ENCODE measurements at places on chromosomes 13 and 19. TPM values are rescaled to one million over a fixed set of nuclear protein-coding genes. Genes with fewer than 3 reads are reported as not detected.

APOC4 gene
- total RNA-seq, result not detected

SPACA4 gene
- not detected for total RNA-seq

SHC2 gene
- 16.8 TPM for total RNA-seq

PSPN gene
- 1.9 TPM for total RNA-seq

CGB5 gene
- not detected for total RNA-seq

NCCRP1 gene
- not detected for total RNA-seq

ADAMTS10 gene
- 18.5 TPM for total RNA-seq

EMP3 gene
- total RNA-seq, result 320 TPM

PEAK3 gene
- 1.0 TPM for total RNA-seq

LPAR2 gene
- 16.1 TPM for total RNA-seq

GRCh38 chr13:74683411-74683810 is 549.2 kb upstream of the KLF12 start:
- no peaks in the 10 kb centered on the region for H3K27me3 ChIP-seq
- H3K4me3 ChIP-seq, result no peak overlapping the region
- no peak overlapping the region for H3K27ac ChIP-seq
- DNase-seq, result no peak
- no peaks in the 10 kb centered on the region for H3K36me3 ChIP-seq
- H3K4me1 ChIP-seq, result no peaks in the 10 kb centered on the region

- no peaks in the 10 kb centered on the region for H3K4me1 ChIP-seq
- H3K27me3 ChIP-seq, result peaks cover 8% of the 10 kb centered on the region
- H3K36me3 ChIP-seq, result no peaks in the 10 kb centered on the region
- no peak overlapping the region for H3K4me3 ChIP-seq
- DNase-seq, result no peak
Observed at GRCh38 chr13:43122791-43123190, 99.4 kb downstream of the DNAJC15 start.

- no peak overlapping the region for H3K4me3 ChIP-seq
- H3K27me3 ChIP-seq, result no peaks in the 10 kb centered on the region
- no peaks in the 10 kb centered on the region for H3K36me3 ChIP-seq
Observed at GRCh38 chr19:4542896-4543841, 3.3 kb upstream of the LRG1 start.

DNA sequence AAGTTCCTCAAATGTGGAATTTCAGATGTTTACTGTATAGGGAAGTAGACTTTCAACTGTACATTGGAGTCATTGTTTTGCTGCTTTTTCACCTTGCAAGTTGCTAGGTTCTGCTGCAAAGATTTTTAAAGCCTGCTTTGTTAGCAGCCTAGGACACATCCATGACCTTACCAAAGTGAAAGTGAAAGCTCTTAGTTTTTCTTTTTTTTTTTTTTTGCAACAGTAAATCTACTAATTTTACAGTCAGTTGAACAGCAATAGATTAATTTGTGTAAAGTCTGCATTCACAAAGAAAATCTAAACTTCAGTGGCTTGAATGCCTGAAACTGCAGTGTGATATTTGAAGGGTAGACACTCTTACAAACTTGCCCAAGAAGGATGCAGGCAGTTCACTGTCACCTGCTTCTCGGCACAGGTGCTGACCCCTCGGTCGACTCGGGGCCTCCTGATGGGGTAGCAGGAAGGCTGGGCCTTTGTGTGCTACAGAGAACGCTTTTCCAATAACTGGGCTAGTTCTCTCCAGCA is 5.0 kb upstream of the MTIF3 start:
- H3K4me1 ChIP-seq, result no peaks in the 10 kb centered on the region
- H3K4me3 ChIP-seq, result no peak overlapping the region
- no peak for DNase-seq
- H3K27ac ChIP-seq, result no peak overlapping the region

DNA sequence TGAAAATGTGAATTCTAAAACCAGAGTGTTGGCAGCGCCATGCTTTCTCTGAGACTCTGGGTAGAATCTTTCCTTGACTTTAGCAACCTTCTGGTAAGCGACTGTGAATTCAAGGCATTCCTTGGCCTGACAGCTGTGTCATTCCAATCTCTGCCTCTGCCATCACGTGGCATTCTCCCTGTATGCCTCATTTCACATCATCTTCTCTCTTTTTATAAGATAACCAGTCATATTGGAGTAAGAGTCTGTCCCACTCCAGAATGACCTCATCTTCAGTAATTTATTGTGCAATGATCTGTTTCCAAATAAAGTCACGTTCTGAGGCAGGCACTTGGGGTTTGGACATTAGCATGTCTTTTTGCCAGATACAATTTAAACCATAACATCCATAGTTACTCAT is 103.4 kb upstream of the POSTN start:
- H3K36me3 ChIP-seq, result no peaks in the 10 kb centered on the region
- H3K4me1 ChIP-seq, result no peaks in the 10 kb centered on the region
- peak overlapping the region; percentile 2 for H3K27ac ChIP-seq
- no peaks in the 10 kb centered on the region for H3K27me3 ChIP-seq
- DNase-seq, result no peak

DNA sequence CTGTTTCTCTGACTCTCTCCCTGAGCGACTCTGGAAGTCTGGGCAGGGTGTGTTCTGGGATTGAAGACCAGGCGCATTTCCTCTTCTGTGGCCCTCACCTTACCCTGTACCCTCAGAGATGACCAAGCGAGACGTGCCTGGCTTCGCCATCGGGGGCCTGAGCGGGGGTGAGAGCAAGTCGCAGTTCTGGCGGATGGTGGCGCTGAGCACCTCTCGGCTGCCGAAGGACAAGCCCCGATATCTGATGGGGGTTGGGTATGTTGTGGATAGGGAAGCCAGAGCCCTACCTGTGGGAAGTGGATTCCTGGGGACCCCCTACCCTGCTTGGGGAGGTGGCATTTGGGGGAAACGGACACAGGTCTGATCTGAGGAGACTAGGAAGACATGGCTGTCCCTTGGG is 5.8 kb upstream of the DNM2 start:
- no peaks in the 10 kb centered on the region for H3K27me3 ChIP-seq
- H3K4me3 ChIP-seq, result no peak overlapping the region
- peaks cover 4% of the 10 kb centered on the region for H3K4me1 ChIP-seq
- no peak for DNase-seq
- H3K27ac ChIP-seq, result no peak overlapping the region
- no peaks in the 10 kb centered on the region for H3K36me3 ChIP-seq

- H3K36me3 ChIP-seq, result no peaks in the 10 kb centered on the region
- DNase-seq, result no peak
Observed at GRCh38 chr13:76472916-76473315, 413.3 kb downstream of the KCTD12 start.

DNA sequence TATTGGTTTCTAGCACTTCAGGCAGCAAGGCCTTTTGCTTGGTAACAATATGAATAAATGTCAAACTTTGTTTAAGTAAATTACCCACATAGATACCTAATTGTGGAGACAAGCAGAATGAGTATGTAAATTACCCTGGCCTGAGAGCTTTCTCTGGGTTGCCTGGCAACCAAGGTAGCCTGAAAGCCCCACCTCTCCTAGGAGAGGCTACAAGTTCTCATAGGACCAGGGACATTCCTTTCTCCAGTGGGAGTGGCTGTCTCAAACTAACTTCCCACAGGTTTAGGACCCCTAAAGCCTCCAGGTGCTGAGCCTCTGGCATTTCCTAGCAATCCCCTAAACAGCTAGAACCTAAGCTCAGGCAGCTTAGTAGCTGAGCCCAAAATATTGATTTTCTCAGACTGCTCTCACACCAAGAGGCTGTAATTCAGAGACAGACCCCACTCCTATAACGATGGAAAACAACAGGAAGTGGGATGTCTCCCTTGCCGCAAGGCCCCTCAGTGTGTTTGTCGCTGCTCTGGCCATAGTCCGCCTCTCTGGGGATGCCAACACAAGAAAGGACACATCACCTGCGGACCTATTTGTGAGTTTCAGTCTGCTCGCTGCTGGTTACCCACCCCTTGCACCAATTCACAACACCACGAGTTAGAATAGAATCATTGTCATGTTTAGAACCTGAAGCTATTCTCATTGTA is 207.3 kb downstream of the DLEU7 start:
- H3K4me1 ChIP-seq, result peaks cover 23% of the 10 kb centered on the region
- peak overlapping the region; percentile 51 for H3K27ac ChIP-seq
- no peak overlapping the region for H3K4me3 ChIP-seq

- H3K4me1 ChIP-seq, result no peaks in the 10 kb centered on the region
- no peaks in the 10 kb centered on the region for H3K36me3 ChIP-seq
- peaks cover 9% of the 10 kb centered on the region for H3K27me3 ChIP-seq
- DNase-seq, result no peak
Observed at GRCh38 chr13:52749419-52749818, 9.8 kb upstream of the CNMD start.

DNA sequence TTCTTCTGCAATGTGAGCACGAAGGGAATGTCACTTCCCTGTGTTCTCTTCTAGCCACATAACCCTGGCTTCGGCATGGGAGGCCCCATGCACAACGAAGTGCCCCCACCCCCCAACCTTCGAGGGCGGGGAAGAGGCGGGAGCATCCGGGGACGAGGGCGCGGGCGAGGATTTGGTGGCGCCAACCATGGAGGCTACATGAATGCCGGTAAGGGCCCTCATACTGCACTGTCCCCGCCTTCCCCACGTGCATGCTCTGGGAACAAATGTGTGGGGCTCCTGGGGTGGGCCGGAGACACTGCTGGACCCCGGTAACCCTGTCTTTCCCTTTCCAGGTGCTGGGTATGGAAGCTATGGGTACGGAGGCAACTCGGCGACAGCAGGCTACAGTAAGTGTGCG is 17.7 kb upstream of the QTRT1 start:
- no peaks in the 10 kb centered on the region for H3K27me3 ChIP-seq
- no peak overlapping the region for H3K4me3 ChIP-seq
- H3K36me3 ChIP-seq, result no peaks in the 10 kb centered on the region
- no peak for DNase-seq
- no peak overlapping the region for H3K27ac ChIP-seq
- H3K4me1 ChIP-seq, result no peaks in the 10 kb centered on the region

GRCh38 chr13:84096216-84096615 is 213.9 kb upstream of the SLITRK1 start:
- H3K36me3 ChIP-seq, result no peaks in the 10 kb centered on the region
- no peak overlapping the region for H3K4me3 ChIP-seq
- H3K27ac ChIP-seq, result no peak overlapping the region
- DNase-seq, result no peak
- no peaks in the 10 kb centered on the region for H3K27me3 ChIP-seq
- H3K4me1 ChIP-seq, result no peaks in the 10 kb centered on the region

DNA sequence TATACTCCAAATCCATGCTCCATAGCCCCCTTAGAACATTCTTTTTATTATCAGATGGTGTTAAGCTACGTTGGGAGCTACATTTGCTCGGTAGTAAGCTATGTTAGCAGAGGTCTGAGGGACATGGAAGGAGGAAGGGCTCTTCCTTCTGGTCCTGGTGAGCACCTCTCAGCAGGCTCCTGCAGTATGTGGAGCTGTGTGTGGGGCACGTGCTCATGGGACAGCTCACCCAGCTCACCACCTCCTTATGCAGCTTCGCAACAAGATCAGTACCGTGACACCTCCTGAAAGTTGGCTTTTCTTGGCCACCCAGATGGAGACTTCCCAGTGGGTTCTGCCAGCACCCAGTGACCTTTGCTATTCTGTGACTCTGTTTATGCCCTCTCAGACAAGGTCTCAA is 400.5 kb upstream of the SLC10A2 start:
- no peak for DNase-seq
- no peak overlapping the region for H3K27ac ChIP-seq
- no peaks in the 10 kb centered on the region for H3K27me3 ChIP-seq
- H3K4me1 ChIP-seq, result no peaks in the 10 kb centered on the region
- no peak overlapping the region for H3K4me3 ChIP-seq
- H3K36me3 ChIP-seq, result no peaks in the 10 kb centered on the region

GRCh38 chr13:30340331-30341250 is 33.2 kb upstream of the KATNAL1 start:
- H3K27me3 ChIP-seq, result no peaks in the 10 kb centered on the region
- H3K27ac ChIP-seq, result peak overlapping the region; percentile 15
- H3K4me1 ChIP-seq, result peaks cover 13% of the 10 kb centered on the region
- no peak overlapping the region for H3K4me3 ChIP-seq

DNA sequence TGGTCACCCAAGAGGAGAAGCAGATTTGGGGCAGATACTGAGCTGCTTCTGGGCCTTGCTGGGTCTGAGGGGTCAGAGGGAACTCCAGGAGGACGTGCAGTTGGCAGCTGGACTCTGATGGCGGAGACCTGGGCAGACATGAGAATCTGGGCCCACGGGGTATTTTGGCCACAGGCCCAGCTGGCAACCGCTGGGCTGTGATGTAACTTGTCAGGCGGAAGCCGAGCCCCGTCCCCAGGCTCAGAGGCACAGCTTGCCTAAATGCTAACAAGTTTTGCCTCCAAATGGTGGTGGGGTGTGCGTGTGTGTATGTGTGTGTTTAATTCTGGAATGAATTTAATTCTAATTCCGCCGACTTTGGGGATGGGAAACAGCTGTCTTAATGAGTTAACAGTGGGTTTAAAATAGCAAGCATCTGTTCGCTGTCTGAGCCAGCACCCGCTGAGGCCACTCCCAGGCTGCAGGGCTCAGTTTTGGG is 11.6 kb downstream of the ZNRF4 start:
- no peaks in the 10 kb centered on the region for H3K36me3 ChIP-seq
- no peaks in the 10 kb centered on the region for H3K27me3 ChIP-seq
- no peak overlapping the region for H3K4me3 ChIP-seq
- peak; percentile 36 for DNase-seq

- H3K36me3 ChIP-seq, result no peaks in the 10 kb centered on the region
- H3K27ac ChIP-seq, result no peak overlapping the region
- DNase-seq, result no peak
- H3K27me3 ChIP-seq, result no peaks in the 10 kb centered on the region
- H3K4me1 ChIP-seq, result no peaks in the 10 kb centered on the region
- no peak overlapping the region for H3K4me3 ChIP-seq
Observed at GRCh38 chr13:81318231-81319019, 977.5 kb upstream of the SPRY2 start.

GRCh38 chr19:40411125-40411842 is 1.9 kb downstream of the PRX start:
- H3K27ac ChIP-seq, result peak overlapping the region; percentile 51
- no peaks in the 10 kb centered on the region for H3K27me3 ChIP-seq
- peak overlapping the region; percentile 35 for H3K4me3 ChIP-seq
- DNase-seq, result no peak

- no peaks in the 10 kb centered on the region for H3K27me3 ChIP-seq
- DNase-seq, result no peak
- H3K36me3 ChIP-seq, result no peaks in the 10 kb centered on the region
- no peak overlapping the region for H3K4me3 ChIP-seq
- peaks cover 36% of the 10 kb centered on the region for H3K4me1 ChIP-seq
- H3K27ac ChIP-seq, result no peak overlapping the region
Observed at GRCh38 chr19:41537789-41538188, 38.2 kb upstream of the CEACAM21 start.

- H3K4me3 ChIP-seq, result no peak overlapping the region
- H3K27ac ChIP-seq, result no peak overlapping the region
- H3K27me3 ChIP-seq, result no peaks in the 10 kb centered on the region
- peaks cover 15% of the 10 kb centered on the region for H3K4me1 ChIP-seq
- H3K36me3 ChIP-seq, result peaks cover 76% of the 10 kb centered on the region
- no peak for DNase-seq
Observed at GRCh38 chr19:56091066-56091490, 30.0 kb downstream of the ZNF787 start.

DNA sequence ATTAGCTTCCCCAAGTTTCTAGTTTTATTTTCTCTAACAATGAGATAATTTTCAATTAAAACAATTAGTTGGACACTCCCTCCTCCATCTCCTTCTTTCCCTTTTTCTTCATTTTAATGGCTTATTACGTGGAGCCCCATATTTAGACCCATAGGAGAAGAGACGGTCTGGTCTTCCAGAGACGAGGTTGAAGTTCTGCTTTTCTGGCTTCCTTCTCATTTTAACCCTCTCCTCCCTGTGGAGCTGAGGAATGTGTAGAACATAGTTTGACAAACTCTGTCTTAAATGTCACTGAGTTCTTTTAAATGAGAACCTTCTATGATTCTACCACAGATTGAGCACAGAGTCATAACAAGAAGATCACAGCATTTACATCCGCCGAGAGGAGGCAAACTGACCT is 86.8 kb downstream of the EDNRB start:
- H3K36me3 ChIP-seq, result no peaks in the 10 kb centered on the region
- H3K27ac ChIP-seq, result peak overlapping the region; percentile 85
- no peaks in the 10 kb centered on the region for H3K4me1 ChIP-seq
- no peaks in the 10 kb centered on the region for H3K27me3 ChIP-seq
- H3K4me3 ChIP-seq, result no peak overlapping the region

All from left lung (tissue), 14 donors.